HT-29 (cell line): ENCODE measurements at places on chromosomes 3 and 15. TPM values are rescaled to one million over a fixed set of nuclear protein-coding genes. Genes with fewer than 3 reads are reported as not detected.

- no peak for DNase-seq
Observed at GRCh38 chr15:62752657-62753517, 289.7 kb upstream of the TPM1 start.

Gene CXCR6
- not detected in 2 replicates for total RNA-seq

Gene TNIK
- 12.4 and 14.6 TPM in 2 replicates for total RNA-seq

DNA sequence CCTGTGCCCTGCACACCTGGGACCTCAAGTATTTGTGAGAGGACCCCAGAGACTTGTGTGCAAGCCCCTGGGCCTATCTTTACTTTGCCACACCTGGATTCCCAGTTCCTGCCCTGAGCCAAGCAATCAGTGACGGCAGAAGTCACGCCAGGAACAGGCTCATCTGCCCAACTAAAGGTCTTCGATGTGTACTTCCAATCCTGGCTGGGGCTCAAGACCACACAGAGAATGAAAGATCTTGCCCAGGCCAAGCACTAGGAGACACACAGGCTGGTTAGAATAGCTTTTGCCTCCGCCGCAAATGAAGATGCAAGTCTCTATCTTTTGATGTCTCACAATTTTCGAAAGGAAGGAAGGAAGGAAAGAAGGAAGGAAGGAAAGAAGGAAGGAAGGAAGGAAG, 228.8 kb downstream of the OCA2 start:
- DNase-seq, result no peak

Gene CHRNA7
- total RNA-seq, result 2.4 and 8.6 TPM in 2 replicates

GRCh38 chr3:188948281-188948996, 223.3 kb upstream of the TPRG1 start:
- peak; percentile 27 for DNase-seq

- no peak for DNase-seq
Observed at GRCh38 chr15:89132611-89133507, 44.6 kb downstream of the ABHD2 start.

Gene APBA2
- total RNA-seq, result not detected in 2 replicates

- DNase-seq, result no peak
Observed at GRCh38 chr3:16849229-16849628, 35.5 kb upstream of the PLCL2 start.

- no peak for DNase-seq
Observed at GRCh38 chr15:98683831-98684230, 35.5 kb downstream of the IGF1R start.

DNA sequence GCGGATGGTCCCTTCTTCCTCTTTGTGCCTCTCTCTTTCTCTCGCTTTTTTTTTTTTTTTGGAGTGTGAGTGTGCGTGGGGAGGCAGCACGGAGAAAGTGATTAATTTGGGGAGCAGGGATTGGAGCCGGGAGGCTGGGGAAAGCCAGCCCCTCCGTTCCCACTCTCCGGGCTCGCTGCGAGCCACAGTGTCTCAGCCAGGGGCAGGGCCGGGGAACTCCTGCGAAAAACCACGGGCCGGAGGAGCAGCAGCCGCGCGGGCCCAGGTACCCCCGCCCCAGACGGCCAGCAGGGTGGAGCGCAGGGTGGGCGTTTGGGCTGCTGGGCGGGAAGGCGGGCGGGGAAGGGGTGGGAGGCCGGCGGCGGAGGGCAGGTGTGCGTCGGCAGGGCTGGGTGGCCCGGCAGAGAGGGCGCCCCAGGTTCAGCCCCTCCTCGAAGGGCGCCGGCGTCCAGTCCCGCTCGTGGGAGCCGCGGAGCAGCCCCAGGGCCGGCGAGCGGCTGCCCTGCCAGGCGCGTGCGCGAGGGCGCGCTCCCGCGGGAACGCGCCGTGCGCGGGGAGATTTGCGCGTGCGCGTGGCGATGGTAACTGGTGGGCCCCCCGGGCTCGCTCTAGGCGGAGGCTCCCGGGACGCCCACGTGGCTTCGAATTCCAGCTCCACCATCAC, 1.4 kb downstream of the CHL1 start:
- no peak for DNase-seq

- no peak for DNase-seq
Observed at GRCh38 chr3:196636369-196637349, 2.8 kb upstream of the NRROS start.

GRCh38 chr3:53883008-53883407, 1.1 kb upstream of the ACTR8 start:
- DNase-seq, result no peak

DNA sequence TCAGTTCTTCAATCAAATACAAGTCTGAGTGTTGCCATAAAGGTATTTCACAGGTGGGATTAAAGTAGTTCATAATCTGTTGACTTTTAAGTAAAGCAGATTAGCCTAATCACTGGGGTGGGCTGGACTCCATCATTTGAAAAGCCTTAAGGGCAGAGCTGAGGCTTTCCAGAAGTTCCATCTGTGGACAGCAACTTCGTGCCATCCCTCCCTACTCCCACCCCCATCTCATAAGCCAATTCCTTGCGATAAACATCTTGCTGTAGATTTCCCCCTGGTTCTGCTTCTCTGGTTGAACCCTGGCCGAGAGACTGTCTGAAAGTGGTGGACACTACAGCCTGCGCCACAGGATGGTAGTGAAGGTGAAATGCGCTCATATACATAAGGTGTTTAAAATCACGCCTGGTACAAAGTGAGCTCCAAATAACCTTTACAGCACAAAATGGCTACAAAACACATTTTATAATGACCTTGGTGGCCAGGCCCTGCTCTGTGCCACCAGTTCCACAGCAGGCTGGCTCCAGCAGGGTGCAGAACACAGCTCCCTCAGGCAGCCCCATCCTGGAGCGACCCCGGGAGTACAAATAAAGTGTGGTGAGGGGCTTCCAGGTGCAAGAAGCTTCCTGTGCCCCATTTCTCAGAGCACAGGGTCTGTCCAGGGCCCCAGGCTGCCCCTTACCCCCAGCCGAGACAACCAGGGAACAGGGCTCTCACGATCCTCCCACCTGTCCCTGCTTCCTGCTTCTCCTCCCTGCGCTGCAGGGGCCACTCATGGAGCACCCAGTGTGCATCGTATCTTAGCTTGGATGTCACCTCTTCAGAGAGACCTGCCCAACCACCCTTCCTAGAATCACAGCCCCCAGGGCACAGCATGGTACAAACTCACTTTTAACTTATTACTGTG, 25.8 kb upstream of the GATA2 start:
- DNase-seq, result no peak

GRCh38 chr3:42502429-42503250, at the start of gene VIPR1:
Gene VIPR1, plus strand, starts transcription at chr3:42502643. Its CDS starts 93 bp downstream, at chr3:42502736.
- peak; percentile 87 for DNase-seq

- DNase-seq, result no peak
Observed at GRCh38 chr3:125443923-125444322, 68.8 kb upstream of the ZNF148 start.

Gene CIB2
- 0.44 and 0.74 TPM in 2 replicates for total RNA-seq

- DNase-seq, result no peak
Observed at GRCh38 chr3:113615976-113616375, 80.5 kb downstream of the USF3 start.

DNA sequence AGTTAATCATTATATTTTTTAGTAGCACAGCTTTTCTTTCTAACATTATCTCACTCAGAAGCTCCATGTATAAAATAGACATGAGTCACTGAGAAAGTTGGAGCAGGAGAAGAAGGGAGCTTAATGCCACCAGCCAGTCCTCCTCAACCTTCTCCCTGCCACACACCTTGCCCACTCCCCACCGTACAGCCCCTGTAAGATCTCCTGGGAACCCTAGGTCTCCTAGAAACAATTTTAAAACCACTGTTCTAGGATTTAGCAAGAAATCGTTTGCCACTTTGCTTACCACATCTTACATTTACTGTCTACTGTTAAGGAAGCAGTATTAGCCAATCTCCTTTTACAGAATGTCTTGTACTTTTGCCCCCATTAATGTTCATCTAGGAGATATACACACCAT, 170.1 kb upstream of the SNTN start:
- no peak for DNase-seq

DNA sequence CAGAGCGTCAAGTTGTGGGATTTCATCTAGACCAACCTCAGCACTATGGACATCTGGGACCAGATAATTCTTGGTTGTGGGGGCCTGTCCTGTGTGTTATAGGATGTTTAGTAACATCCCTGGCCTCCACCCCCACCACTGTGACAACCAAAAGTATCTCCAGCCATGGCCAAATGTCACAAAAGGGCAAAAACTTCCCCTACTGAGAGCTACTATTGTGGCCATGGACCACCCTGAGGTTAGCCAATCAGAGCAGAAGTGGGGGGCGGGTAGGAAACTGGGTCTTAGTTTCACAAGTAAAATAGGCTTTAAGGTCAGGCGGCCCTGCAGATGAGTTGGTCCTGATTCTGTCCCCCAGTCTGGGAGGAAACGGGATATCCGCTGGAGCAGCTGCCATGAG, 25.4 kb downstream of the KIF7 start:
- DNase-seq, result no peak

GRCh38 chr15:39835550-39835949, 52.9 kb upstream of the FSIP1 start:
- no peak for DNase-seq

DNA sequence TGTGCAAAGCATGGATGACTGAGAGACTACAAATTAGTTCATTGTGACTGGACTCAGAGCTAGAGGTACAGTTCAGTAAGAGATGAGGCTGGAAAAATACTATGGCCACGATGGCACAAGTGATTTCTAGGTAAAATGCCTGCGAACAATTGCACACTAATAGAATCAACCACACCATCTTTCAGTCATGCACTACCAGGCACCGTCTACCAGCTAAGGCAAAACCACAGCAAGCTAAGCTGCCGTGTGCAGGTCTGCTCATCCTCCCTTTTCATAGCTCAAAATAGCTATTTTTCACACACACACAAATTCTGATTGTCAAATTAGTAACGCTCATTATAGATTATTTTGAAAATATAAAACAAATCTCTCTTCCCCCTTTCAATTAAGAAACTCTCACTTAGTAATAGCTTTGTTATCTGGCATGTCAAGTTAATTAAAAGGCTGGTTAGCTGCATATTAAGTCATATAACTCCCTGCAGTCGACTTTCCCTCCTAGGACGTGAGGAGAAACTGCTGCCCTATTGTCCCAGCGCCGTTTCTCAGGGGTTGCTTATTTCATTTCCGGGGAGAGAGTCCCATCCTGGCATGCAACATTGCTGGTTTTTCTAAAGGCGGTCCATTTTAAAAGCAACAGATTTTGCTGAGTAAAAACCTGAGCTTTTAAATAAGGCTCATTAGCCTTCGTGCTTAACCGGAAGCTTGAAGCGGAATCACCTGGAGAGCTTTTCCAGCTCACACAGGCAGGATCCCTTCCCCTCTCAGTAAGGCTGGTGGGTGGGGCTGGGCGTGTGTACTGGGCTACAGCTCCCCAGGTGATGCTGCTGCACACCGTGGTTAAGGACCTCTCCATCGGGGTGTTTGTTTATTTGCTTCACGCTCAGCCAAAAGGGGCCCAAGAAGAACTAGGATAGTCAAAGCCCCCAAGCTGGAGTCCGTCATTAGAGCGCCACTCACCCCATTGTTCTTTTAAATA, 16.9 kb upstream of the MEX3B start:
- DNase-seq, result no peak

GRCh38 chr3:154274348-154274747, 49.9 kb downstream of the DHX36 start:
- no peak for DNase-seq

Gene SLC9C1
- total RNA-seq, result not detected in 2 replicates

DNA sequence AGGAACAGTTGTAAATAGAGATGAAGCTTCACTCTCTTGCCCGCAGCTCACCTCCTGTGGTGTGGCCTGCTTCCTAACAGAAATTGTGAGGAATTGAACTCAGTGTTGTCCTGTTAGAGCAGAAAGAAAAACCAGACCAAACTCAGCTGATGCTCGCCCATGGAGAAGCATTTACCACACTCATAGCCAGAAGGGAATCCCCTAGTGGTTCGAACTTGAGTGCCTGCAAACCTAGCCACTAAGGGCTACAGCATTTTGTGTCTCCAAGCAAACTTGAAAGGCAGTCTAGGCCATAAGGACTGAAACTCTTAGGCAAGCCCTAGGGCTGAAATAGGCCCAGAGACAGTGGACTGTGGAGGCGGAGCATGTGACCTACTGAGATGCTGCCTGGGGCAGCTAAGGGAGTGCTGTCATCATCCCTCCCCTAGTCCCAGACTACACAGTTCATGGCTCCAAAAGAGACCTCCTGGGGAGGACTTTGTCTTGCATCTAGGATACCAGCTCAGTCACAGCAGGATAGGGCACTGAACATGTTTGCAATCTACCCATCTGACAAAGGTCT, 44.5 kb upstream of the MCTP2 start:
- DNase-seq, result no peak

GRCh38 chr3:63132461-63133250, 145.5 kb upstream of the SYNPR start:
- no peak for DNase-seq

Gene CDHR4
- total RNA-seq, result 0.15 and 0.34 TPM in 2 replicates

DNA sequence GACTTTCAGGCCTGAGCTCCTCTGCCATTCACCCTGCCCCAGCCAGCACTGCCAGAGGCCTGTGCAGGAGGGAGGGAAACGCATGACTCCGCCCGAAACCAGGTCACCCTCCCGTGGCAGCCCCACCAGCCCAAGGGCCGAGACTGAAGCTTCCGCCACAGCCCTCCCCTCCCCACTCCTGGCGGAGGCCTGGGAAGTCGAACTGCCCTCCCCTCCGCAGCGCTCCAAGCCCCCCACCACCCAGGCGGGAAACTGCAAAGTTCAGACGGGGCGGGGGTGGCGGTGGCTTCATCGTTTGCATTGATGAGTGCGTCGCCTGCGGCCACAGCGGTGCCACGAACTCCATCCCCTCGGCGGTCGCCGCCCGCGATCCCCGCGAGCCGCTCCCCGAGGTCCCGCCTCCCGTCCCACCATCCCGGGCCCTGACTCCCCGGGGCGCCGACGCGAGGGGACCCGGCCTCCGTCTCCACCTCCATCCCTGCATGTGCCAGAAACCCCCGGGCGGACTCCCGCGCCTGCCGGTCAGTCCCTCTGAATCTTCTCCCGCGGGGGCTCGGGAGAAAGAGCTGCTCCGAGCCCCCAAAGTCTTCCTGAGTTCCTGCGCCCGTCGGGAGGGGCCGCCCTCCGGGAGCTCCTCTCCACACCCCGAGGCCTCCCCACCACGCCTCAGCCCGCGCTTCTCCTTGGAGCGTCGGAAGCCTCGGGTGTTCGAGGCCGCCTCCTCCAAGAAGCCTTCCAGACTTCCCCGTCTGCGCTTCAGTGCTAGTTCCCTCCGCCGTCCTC, 698 bp downstream of the MELTF start:
- peak; percentile 27 for DNase-seq

Gene GUCA1C
- total RNA-seq, result not detected in 2 replicates

DNA sequence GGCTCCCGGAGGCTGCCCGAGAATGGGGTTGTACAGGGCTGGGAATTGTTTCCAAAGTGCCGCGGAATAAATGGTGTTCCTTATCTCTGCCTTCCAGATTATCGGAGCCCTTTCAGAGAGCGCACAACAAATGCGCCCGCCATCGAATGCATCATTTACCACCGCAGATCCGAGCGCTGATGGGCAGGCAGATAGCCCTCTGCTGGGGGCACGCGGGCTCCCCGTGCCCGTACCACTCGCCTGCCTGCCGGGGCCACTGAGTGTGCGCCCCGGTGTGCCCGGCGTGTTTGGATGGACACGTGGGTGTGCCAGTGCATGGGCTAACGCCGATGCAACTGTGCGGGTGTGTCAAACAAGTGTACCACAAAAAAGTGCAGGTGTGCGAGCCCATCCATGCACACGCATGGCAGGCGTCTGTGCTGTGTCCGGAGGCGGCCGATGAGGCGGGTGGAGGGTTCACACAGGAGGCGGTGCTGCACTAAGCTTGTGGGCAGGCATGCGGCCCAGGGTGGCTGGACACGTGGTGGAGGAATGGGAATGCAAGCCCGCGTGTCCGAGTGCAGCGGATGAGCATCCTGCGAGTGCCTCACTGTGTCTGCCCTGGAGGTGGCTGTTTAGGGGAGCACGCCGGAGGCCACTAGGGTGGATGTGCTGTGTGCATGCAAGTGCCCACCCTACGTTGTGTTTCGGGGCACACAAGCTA, 3.8 kb upstream of the GATA2 start:
- no peak for DNase-seq

Gene AP3B2
- total RNA-seq, result not detected in 2 replicates

Gene NTRK3
- not detected in 2 replicates for total RNA-seq
